Heart right ventricle (tissue), 16 donors: ENCODE measurements at places on chromosomes 16 and 17.

DNA sequence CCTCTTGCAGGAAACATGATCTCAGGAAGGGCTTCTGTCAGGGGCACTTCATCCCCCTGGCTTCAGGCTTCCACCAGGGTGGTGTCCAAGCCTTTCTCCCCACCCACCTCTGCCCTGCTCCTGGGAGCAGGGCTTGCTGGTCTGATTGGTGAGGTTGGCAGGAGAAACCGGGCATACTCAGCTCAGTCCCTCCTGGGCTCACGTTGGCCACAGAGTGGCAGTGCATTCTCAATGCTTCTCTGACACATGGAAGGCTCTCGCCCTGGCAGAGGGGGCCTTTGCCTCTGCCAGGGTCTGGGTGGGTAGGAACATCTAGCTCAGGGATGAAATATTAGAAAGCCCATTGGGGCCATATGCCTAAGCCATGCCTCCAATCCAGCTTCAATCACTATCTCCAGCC lies 142.8 kb downstream of the AXIN2 start:
- no peaks in the 10 kb centered on the region for H3K4me1 ChIP-seq
- no peaks in the 10 kb centered on the region for H3K27me3 ChIP-seq
- DNase-seq = no peak
- no peak overlapping the region for H3K27ac ChIP-seq

DNA sequence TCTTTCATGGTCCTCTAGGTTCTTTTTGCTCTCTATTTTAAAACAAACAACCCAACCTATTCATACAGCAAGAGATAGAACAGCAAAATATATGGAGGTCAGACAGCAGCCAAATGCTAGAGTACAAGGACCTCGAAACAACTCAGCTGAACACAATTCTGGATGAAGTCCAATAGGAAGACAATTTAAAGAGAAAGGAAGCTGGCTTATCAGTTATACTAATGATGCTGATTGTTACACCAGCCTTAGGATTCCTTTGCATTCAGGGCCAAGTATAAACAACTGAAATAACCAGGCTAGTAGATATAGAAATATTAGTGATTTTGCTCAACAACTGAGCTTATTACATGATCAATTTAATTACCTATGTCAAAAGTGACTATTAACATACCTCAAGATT lies 2.5 kb downstream of the SSH2 start:
- DNase-seq = no peak
- no peak overlapping the region for H3K27ac ChIP-seq
- H3K36me3 ChIP-seq = no peaks in the 10 kb centered on the region
- H3K4me1 ChIP-seq = peaks cover 38% of the 10 kb centered on the region
- no peak overlapping the region for H3K4me3 ChIP-seq

GRCh38 chr16:8330761-8331160 lies 259.6 kb downstream of the TMEM114 start:
- H3K27ac ChIP-seq = no peak overlapping the region
- H3K4me3 ChIP-seq = no peak overlapping the region
- DNase-seq = no peak
- no peaks in the 10 kb centered on the region for H3K4me1 ChIP-seq
- no peaks in the 10 kb centered on the region for H3K27me3 ChIP-seq

DNA sequence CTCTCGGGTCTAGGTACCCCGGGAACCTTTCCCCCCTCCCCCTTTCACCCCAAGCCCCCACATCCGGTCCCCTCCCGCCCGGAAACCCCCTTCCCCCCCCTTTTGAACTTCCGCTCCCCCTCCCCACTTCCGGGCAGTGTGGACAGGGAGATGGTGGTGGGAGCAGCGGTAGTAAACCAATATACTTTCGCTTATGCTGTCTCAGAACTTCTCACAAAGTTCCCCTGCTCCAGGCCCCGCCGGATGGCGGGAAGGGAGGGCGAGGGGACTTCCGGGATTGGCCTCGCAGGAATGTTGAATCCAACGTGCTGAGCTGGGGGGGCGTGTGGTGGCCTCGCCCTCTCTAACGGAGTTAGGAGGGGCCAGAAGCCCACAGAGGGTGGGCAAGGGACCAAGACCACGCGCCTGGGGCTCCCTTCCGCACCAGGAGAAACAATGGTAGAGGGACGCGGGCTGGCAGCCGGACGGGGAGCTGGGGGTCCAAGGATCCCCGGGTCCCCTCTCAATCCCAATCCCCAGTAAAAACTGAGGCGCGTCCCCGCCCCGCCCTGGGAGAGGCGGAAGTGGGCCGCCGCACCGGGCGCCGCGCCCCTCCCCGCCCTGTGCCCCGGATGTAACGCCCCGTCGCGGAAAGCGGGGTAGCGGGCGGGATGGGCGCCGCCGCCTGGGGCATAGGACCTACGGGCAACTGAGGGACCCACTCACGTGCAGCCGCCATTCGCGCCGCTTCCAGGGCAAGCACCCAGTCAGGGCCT lies 742 bp downstream of the PFN1 start:
- DNase-seq = peak; percentile 53
- no peaks in the 10 kb centered on the region for H3K36me3 ChIP-seq
- H3K27ac ChIP-seq = peak overlapping the region; percentile 99
- H3K4me1 ChIP-seq = peaks cover 67% of the 10 kb centered on the region
